ENCODE measurements at places on chromosomes 13 and 19. TPM values are rescaled to one million over a fixed set of nuclear protein-coding genes. Genes with fewer than 3 reads are reported as not detected.

- DNase-seq: no peak
Observed at GRCh38 chr19:50320051-50320450, 9.1 kb downstream of the KCNC3 start.

GRCh38 chr13:67841071-67841470 lies 610.9 kb upstream of the PCDH9 start:
- no peak for DNase-seq

DNA sequence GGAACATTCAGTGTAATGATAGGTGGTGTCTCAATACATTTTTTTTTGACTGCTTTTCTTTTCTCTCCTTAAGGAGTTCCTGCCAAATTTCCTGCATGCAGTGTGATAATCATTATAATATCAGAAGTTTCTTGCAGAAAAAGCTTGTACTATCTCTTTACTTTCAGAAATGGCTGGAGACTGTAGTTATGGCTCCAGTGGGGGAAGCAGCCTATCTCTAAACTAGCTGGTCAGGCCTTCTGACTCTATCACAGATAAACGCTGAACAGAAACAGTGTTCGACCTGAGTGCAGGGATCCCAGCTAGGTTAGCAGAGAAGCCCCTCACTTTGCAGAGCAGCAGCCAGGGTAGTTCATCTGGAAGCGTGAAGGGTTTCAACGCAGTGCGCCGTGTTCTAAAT lies 1.9 kb downstream of the CCNE1 start:
- DNase-seq: no peak

- no peak for DNase-seq
Observed at GRCh38 chr19:10045371-10045770, 32.1 kb downstream of the RDH8 start.

DNA sequence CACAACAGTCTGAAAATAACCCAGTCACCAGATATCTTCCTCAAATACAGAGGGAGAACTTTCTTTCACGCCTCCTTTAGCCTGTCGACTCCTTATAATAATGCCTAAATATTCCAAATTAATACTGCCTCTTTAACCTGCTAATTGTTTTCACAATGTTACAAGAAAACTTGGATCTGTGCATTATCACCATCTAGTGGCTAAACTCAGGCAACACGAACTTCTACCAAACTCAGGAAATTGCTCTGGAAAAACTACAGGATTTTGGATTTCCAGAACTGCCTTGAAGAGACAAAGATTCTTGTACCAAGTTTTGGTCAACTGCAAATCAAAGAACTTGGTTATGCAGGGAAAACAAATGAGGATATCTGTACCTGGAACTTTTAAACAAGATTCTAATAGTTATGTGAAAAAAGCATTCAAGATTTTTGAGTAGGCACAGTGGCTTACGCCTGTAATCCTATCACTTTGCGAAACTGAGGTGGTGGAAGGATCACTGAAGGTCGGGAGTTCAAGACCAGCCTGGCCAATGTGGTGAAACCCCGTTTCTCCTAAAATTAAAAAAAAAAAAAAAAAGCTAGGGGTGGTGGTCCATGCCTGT lies 10.8 kb downstream of the CLN5 start:
- DNase-seq: no peak

GRCh38 chr19:9674663-9675357 lies at the start of gene ZNF562:
Gene ZNF562 (minus strand): TSS chr19:9675100. CDS start chr19:9660744, 14,356 bp downstream.
- DNase-seq: peak; percentile 88

GRCh38 chr19:54262066-54262465 lies 5.0 kb upstream of the LILRB5 start:
- no peak for DNase-seq

- no peak for DNase-seq
Observed at GRCh38 chr19:54434112-54434872, 14.7 kb upstream of the LENG8 start.

- no peak for DNase-seq
Observed at GRCh38 chr13:95512957-95513356, 39.6 kb upstream of the CLDN10 start.

DNA sequence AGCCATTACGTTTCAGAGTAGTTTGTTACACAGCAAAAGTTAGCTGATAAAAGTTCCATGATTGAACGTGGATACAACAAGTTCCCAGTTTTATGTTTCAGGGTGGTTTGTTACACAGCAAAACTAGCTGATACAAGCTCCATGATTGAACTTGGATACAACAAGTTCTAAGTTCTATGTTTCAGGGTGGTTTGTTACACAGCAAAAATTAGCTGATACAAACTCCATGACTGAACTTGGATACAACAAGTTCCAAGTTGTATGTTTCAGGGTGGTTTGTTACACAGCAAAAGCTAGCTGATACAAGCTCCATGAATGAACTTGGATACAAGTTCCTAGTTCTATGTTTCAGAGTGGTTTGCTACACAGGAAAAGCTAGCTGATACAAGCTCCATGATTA lies 47.6 kb downstream of the INSR start:
- DNase-seq: no peak

GRCh38 chr13:68047889-68048288 lies 817.8 kb upstream of the PCDH9 start:
- no peak for DNase-seq

- DNase-seq: no peak
Observed at GRCh38 chr13:80454245-80454644, 113.3 kb upstream of the SPRY2 start.

DNA sequence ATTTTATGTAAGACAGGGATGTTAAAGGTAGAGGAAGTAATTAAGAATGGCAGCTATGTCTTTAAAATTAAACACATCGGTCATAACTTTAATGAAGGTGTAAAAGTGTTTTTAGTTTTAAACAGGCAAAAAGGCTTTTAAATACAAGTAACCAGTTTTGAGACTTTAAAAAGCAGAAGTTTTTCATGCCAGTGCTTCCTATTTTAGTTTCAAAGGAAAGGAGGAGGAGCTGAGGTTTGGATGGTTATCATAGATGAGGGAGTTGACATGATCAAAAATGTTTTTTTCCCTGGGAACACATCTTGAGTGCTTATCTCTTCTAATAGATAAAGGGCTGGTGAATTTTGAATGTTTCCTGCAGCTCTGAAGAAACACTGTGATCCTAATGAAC lies 42.9 kb downstream of the LRCH1 start:
- no peak for DNase-seq

Gene RINL
- total RNA-seq: 7.4 TPM

Gene CHERP
- 17.2 TPM for total RNA-seq

Gene BRME1
- total RNA-seq: 12.0 TPM

Gene CFD
- 2,325 TPM for total RNA-seq

Gene TNFSF11
- total RNA-seq: not detected

Gene ALOX5AP
- 33.6 TPM for total RNA-seq

Gene ZNF581
- total RNA-seq: 15.5 TPM

Gene ICAM1
- total RNA-seq: 22.3 TPM

Gene GPR12
- total RNA-seq: not detected

Gene ERICH4
- total RNA-seq: not detected

Gene PTGER1
- total RNA-seq: not detected
